Stimulated activated CD8-positive, alpha-beta memory T cell treated with anti-CD3 and anti-CD28 coated beads, Interleukin-4, amount 100 ng/mL, for 24 hours (primary cell): ENCODE measurements at places on chromosomes 3 and 15.

DNA sequence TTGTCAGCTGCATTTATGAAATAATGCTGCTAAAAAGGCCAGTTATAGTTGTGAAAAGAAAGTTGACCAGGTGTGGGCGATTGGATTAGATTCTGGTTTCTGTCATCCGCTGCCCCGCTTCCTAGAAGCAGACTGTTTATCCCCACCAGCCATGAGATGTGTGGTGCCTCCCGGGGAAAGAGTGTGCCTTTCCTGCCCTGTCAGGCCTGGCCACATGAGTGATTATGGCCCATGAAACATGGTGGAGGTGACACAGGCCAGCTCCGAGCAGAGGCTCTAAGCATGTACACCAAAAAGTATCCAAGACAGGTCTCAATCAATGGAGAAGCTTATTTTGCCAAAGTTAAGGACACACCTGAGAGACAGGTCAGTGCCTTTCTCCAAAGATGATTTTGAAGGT, 85.4 kb upstream of the ABHD2 start:
- no peak for DNase-seq

GRCh38 chr3:39177708-39178332, 14.6 kb downstream of the XIRP1 start:
- peak; percentile 59 for DNase-seq

- DNase-seq: no peak
These were observed 29.4 kb downstream of the RORA start for GRCh38 chr15:61199681-61200080.

- no peak for DNase-seq
These were observed 192.6 kb downstream of the PDZRN3 start for GRCh38 chr3:73432023-73432705.

DNA sequence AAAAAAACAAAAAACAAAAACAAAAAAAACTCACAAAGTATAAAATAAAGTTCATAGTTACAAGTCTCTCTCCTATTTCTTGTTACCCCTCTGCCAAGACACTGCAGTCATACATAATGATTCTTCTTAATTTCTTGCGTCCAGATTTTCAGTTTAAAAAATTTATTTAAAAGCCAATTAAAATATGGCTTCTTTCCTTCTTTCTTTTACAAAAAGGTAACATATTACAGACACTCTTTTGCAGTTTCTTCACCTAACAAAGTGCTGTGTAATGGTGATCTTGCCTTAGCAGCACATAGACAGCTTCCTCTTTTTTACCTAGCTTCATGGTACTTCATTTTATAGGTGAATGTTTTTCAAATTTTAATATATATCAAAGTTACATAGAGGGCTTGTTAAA, 136.1 kb upstream of the SGO1 start:
- no peak for DNase-seq

DNA sequence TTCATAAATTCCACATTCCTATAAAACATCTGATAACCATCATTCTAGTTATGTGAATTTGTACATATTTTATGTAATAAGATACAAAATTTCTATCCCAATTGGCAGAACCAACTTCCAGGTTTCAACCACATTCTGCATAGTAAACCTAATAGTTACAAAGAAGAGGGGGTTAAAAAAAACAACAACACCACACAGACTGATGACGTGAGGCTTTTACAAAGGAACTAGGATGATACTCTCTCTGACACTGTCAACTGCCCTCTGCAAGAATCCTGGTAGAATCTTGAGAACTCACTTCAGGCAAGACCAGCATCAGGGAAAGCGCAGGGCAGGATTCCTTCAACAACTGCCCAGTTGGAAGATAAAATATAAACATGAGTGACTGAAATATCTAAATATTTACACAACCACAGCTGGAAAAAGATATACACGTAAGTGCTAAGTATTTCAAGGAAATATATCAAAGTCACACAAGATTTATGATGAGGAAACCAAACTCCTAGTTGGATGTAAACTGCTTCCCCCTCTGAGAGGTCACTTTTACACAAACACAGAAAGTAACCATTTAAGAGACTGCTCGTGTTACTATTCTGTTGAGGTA, 816.4 kb downstream of the ROBO1 start:
- no peak for DNase-seq

DNA sequence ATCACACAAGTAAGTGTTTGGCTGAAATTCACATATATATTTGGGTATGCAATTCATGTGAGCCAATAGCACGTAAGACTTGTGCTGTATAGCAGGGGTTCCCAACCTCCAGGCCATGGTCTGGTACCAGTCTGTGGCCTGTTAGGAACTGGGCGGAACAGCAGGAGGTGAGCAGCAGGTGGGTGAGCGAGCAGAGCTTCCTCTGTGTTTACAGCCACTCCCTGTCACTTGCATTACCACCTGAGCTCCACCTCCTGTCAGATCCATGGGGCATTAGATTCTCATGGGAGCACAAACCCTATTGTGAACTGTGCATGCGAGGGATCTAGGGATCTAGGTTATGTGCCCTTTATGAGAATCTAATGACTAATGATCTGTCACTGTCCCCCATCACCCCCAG, 59.7 kb downstream of the MAP3K13 start:
- DNase-seq: no peak

GRCh38 chr15:35087759-35088158, 2.7 kb upstream of the NANOGP8 start:
- DNase-seq: no peak

GRCh38 chr3:117398141-117398899, 688.7 kb downstream of the TUSC7 start:
- no peak for DNase-seq

DNA sequence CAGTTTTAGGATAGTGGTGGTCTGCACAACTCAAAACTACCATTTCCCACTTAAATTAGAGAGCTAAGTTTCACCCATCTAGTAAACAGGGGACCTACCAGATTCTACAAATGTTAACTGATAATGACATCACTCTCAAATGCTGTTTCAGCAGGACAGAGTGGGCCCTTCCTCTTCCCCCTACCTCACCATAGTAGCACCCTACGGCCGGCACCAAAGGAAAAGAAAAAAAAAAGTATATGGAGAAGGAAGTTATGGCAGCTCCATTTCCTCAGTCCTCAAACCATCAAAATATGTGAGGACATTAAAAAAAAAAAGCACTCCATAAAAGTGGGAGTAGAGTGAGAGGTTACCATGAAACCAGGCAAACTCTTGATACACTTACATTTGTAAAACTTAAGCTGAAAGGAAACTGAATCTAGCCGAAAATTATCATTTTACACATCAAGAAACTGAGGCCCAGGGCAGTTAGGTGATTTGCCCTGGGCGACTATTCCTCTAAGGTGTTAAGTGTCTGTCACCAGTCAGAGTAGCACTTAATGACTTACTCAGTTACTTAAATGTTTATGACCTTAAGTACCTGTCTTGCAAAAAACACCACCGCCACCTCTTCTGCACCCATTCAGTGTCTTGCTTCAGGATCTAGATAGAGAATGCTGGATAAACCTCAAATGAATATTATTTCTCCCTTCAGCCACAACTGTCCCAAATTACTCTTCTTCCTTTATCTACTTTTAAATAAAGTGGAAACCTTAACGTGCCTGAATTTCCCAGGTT, 2.7 kb downstream of the MSL2 start:
- no peak for DNase-seq

- no peak for DNase-seq
These were observed 19.8 kb downstream of the MORC1 start for GRCh38 chr3:109098079-109098644.

DNA sequence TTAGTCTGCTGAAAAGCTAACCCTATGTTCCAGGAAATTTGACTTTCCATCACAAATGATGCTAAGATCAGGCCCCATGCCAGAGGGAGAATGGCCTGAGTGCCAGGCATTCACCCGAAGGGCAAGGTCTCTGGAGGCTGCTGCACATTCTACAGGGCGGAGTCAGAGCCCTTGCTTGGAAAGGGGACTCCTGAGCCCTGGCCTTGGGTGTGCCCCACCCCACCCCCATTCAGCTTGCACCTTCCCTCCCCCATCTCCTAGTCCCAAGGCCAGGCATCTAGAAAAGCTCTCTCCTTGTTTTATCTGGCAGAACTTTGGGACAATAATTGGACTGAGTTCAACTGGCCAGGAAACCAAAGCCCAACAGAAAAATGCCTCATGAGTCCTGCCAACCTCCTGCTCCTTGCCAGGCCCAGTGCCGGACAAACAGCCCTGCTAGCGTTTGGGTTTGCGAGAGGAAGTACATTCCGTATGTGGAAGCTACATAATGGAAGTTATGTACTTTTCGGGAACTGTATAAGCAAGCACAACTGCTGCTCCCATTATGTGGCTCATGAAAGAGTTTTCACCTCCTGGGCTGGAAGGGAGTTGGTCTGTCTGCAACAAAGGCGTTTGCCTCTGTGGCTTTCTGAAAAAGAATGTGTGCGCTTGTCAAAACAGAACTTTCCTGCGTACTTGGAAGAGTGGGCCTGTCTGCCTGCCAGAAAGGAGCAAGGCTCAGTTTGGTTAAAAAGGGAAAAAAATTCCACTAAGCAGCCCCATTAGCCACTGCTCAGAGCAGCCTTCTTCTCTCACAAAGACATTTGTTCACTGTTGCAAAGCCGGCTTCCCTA, 321.5 kb upstream of the CTNNB1 start:
- DNase-seq: no peak

GRCh38 chr15:95972041-95972553, 358.4 kb upstream of the NR2F2 start:
- no peak for DNase-seq

GRCh38 chr15:25792128-25792527, 71.0 kb downstream of the ATP10A start:
- no peak for DNase-seq
